Stimulated activated naive B cell treated with anti-CD40 and anti-IgM and Interleukin-4, amounts not matched to agents 10 μg/mL and 1 μg/mL and 100 μg/mL, for 72 hours (primary cell): ENCODE measurements at places on chromosomes 12 and 14.

- DNase-seq, result no peak
Measured at GRCh38 chr12:17954788-17955187, 135.2 kb downstream of the RERGL start.

- no peak for DNase-seq
Measured at GRCh38 chr14:96285667-96286066, 29.7 kb downstream of the BDKRB1 start.

DNA sequence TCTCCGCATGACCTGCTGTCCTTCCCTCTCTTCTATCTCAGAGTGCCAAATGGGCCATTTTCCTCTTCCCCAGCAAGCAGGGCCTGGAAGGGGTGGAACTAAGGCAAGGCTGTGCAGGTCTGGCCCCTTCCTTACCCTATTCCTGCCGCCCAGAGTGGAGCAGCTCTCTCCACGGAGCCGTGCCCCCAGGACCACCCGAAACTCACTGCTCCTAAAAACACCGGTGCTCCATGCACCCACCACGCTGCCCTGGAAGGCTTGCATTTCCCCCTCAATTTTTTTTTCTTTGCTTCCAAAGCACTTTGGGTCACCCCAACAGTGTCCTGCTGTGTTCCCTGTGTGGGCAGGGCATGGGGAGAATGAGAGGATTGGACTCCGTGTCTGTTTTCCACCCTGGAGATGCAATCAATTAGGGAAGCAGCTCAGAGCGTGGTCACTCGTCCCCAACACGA lies 48.5 kb upstream of the MEG3 start:
- no peak for DNase-seq

GRCh38 chr14:30260833-30261607 lies 297.9 kb upstream of the G2E3 start:
- DNase-seq, result no peak

- no peak for DNase-seq
Measured at GRCh38 chr14:72450473-72451044, 443.3 kb downstream of the DPF3 start.

- no peak for DNase-seq
Measured at GRCh38 chr14:67263499-67264149, 22.4 kb downstream of the PALS1 start.

GRCh38 chr14:75981426-75982265 lies at the start of gene TGFB3:
Gene TGFB3, minus strand, starts transcription at chr14:75981995. Its CDS starts 1,102 bp downstream, at chr14:75980893.
- DNase-seq, result peak; percentile 35

DNA sequence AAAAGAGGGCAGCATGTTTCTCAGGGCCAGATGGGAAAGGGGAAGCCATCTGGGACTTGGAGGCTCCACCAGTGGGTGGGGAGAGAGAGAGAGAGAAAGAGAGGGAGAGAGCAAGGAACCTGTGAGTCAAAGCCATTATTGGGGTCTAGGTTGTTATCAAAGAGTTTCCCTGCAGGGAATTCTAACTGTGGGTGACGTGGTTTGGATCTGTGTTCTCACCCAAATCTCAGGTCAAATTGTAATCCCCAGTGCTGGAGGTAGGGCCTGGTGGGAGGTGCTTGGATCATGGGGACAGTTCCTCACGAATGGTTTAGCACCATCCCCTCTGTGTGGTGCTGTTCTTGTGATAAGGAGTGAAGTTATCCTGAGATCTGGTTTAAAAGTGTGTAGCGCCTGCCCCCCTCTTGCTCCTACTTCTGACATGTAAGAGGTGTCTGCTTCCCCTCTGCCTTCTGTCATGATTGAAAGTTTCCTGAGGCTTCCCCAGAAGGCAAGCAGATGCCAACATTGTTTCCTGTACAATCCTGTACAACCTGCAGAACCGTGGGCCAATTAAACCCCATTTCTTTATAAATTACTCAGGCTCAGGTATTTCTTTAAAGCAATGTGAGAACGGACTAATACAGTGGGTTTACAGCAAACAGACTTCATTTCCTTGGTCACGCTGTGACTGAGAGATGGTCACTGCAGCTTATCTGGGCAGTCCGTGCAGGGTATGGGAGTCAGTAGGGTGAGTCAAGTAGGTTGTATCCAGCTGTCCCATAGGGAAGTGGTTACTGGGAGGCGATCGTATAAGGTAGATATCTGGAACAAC lies 52.4 kb downstream of the CCDC91 start:
- no peak for DNase-seq

GRCh38 chr14:94003397-94003796 lies 6.3 kb downstream of the CCDC197 start:
- no peak for DNase-seq

GRCh38 chr12:116595186-116595585 lies 36.0 kb downstream of the MAP1LC3B2 start:
- no peak for DNase-seq

DNA sequence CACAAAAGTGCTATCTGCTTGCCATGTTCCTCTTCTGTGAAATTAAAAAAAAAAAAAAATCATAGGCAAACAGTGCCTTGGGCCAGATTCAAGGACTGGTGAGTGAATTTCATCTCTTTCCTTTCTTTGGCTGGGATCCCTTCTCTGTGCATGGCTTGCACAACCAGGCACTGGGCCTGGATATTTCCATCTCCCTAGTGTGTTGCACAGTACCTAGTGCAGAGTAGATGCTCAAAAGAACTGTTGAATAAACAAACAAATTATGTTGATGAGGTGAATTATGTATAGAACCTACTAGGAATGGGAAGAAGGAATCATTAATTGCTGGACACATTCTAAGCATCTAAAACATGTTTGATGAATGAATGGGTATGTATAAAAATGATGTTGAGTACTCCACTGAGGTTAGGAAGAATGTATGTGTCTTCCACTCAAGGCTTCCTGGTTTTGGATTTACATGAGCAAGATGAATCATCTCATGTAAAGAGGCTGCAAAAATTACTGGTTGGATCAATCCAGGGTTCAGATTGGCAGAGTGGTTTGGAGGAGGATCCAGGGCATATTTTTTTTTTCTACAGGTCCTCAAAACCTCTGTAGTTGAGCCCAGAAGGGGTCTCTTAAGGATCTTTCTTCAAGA lies 93.2 kb downstream of the EMP1 start:
- no peak for DNase-seq

DNA sequence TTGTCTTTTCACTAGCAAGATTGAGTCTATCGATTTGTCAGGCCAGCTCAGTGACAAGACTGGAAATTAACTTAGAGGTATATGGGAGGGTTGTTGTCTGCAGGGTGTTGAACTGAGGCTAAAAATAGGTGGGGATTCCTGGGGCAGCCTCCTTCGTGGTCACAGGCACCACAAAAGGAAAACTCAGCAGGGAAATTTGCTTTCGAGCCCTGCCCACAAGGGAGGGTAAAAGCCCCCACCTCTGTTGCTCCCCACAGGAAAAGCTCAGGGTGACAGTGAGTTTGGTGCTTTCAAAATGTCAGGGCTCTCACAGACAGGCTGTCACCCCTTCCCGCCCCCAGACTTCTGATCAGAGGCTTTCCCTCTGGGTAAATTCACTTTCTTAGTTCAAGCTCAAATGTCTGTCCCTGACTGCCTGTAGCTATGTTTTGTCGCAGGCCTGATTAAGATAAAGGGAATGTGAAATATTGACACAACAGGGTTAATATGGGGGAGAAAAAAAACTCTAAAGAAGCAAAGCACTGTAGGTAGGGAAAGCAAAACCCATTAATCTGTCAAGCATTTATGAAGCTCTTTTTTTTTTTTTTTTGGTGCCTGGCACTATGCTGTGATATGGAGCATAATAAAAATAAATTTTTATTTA lies 11.7 kb upstream of the NFKBIA start:
- DNase-seq, result peak; percentile 59
